ENCODE measurements at places on chromosomes 3 and 15.

DNA sequence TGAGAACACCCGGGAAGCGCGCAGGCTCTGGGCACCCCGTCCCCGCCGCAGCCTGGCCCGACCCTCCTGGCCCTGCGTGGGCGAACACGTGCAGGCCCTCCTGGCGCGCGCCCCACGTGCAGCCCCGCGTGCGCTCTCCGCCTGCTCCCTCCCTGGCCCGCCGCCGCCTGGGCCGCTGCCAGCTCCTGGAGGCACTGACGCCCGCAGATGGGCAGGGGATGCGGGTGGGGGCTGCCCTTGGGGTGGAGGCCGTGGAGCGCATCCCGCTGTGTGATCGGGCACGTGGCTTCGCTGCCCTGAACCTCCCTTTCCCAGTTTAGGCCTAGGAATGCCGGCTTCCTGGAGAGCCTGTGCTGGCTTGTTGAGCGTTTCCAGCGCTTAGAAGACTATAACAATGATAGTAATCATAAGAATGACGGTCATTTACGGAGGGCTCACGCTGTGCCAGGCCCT is 104.6 kb upstream of the SLC6A6 start:
- no peak for DNase-seq

GRCh38 chr3:27637346-27637995 is 84.7 kb downstream of the EOMES start:
- DNase-seq: no peak

GRCh38 chr15:59013246-59013873 is 25.9 kb downstream of the RNF111 start:
- DNase-seq: no peak

- no peak for DNase-seq
Observed at GRCh38 chr3:155046935-155047334, 33.2 kb upstream of the MME start.

DNA sequence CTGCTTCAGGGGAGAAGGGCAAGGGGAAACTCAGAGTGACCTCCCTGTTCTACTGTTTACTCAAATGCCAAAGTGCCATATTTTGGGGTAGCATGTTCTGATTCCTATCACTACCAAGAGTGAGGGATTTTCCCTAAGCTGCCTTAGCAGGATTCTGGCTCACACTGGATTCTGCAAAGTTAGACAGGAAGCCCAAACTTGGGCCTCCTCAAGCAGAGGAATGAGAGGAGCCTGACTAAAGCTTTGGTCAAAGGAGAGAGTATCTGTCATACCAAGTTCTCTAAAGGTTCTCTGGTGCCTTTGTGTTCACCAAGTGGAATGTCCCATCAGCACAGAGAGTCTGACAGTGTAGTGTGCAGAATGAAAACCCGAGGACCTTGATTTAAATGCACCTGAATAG is 8.8 kb upstream of the RARB start:
- DNase-seq: no peak

- no peak for DNase-seq
Observed at GRCh38 chr3:77160931-77161497, 121.1 kb downstream of the ROBO2 start.

DNA sequence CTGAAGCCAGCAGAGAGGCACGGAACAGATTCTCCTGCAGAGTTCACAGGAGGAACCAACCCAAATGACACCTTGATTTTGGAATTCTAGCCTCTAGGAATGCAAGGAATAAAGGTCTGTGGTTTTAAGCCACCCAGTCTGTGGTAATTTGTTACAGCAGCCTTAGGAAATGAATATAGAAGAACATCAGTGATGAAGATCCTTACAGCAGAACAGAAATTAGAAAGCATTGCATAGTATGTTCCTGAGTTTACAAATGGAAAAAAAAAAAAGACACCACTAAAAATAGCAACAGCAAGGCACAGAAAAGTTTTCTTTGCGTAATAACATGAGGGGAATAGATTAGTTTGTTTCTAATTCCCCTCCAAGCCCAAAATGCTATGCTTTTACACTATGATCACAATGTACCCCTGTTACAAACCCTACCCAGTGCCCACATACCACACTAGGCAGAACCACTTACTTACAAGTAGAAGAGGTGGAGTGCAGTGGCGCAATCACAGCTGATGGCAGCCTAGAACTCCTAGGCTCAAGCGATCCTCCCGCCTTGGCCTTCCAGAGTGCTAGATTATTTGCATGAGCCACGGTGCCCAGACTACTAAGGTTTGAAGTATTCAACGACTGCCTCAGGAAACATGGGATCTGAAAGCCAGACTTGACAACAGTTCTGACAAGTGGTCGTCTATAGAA is 84.3 kb downstream of the SHQ1 start:
- no peak for DNase-seq

GRCh38 chr3:118380576-118380975 is 654.1 kb downstream of the IGSF11 start:
- no peak for DNase-seq

GRCh38 chr3:119945291-119945690 is 149.0 kb downstream of the GSK3B start:
- no peak for DNase-seq

GRCh38 chr3:188471723-188472122 is 317.8 kb downstream of the LPP start:
- no peak for DNase-seq

DNA sequence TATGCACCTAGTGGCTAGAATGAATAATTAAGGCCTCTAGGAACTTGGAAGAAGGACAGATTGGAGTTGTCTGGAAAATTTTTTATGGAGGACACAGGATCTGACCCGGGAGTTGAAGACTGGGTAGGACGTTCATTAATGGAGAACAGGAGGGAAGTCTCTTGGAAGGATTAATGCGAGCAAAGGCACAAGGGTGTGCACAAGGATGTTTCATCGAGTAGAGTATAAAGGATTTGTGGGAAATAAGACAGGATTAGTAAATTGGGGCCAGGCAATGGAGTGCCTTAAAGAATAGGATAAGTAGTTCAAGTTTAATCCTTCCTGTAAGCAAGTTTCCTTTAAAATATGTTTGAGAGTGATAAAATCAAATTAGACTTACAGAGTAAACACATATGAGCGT is 14.6 kb downstream of the LMOD3 start:
- DNase-seq: no peak

GRCh38 chr15:39907216-39907615 is 12.8 kb downstream of the GPR176 start:
- no peak for DNase-seq

DNA sequence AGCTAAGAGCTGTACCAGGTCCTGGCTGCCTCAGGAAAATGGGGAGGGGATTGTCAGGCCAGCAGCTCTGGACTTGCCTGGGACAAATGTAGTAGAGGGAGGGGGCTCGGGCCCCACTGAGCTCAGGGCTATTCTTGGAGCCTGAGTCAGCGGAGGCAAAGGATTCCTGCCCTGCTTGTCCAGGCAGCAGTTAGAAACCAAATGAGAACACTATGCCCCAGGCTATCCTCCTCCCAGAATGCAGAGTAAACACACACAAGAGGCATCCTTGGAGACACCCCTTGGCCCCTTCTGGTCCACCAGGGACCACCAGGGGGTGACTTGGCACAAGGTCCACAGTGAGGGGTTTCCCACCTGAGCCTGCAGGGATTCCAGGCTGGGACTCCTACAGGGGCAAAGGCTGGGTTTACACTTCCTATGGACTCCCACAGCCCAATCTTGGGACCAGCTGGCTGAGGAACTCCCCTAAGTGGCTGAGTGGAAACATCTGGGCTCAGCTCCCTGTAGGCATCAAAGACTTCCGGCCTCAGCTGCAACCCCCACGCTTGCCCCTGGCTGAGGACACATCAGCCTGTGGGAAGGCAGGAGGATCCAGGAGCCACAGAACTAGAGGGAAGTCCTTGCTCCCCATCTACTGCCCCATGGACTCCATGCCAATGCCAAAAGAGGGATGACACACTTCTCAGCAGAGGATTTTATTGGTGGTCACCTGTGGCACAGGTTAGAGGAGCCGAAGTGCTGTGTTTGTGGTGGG is 3.4 kb upstream of the COL7A1 start:
- no peak for DNase-seq

DNA sequence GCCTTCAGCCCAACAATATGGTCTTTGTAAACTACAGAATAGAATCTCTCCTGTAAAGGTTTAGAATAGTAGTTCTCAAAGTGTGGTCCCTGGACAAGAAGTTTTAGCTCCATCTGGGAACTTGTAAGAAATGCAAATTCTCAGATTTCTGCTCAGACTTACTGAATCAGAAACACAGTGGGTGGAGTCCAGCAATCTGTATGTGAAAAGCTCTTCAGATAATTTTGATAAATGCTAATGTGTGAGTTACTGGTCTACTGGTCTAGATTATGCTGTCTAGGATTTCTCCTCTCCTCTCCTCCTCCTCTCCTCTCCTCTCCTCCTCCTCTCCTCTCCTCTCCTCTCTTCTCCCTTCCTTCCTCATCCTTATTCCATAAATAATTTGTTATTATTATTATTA is 57.5 kb downstream of the RBMS3 start:
- DNase-seq: no peak

DNA sequence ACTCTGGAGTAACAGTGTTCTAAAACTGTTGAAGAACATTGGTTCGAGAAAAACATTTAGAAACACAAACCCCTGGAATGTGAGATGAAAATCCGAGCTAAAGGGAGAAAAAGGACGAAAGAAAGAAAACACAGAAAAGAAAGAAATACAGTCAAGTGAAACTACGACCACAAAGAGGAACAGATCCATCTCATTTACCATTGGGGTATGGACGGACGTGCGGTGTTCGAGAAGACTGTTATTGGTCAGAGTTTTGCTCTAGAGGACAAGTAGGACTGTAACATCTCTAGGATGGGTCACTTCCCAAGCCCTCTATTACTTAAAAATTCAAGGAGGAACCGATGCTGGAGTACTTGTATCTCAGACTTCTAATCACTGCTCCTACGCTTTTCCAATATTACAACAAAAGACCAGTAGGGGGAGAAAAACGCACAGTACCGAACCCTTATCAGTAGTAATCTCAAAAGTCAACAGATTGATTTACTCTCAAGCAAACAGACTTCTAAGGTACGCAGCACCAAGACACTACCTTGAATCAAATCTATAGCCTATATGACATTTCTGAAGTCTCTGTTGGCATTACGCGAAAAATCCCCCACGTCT is 1.1 kb upstream of the PIK3CA start:
- DNase-seq: no peak

DNA sequence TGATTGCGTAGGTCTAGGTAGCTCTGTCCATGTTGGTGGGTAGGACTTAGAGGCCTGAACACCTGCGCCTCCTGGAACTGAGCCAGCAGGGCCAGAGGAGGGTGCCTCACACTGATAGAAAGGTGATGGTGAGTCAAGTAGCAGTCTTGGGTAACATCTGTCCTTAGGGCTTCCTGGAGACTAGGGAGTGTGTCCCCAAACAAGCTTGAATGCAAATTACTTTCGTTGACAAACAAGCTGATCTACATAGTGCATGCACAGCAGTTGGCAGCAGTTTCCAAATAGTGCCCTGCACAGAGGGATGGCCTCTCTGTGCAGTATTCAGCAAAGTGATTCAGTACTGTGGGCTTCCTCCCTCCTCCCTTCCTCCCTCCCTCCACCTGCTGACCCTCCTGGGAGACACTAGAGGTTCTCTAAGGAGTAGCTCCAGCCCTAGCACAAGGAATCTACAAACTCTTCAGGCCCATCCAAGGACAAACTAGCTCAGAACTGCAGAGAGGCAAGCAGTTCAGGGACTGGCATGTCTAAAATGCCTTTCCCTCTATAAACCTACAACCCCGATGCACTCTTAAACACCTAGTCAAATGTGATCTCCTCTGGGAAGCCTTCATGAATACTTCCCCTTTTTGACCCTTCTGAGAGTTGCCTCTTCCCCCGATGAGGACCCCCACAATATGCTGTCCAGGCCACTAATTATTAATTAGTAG is 61.0 kb downstream of the TLE3 start:
- no peak for DNase-seq

- no peak for DNase-seq
Observed at GRCh38 chr3:119362010-119362409, 67.8 kb downstream of the ARHGAP31 start.

- no peak for DNase-seq
Observed at GRCh38 chr3:38297947-38298711, 16.0 kb downstream of the SLC22A14 start.

DNA sequence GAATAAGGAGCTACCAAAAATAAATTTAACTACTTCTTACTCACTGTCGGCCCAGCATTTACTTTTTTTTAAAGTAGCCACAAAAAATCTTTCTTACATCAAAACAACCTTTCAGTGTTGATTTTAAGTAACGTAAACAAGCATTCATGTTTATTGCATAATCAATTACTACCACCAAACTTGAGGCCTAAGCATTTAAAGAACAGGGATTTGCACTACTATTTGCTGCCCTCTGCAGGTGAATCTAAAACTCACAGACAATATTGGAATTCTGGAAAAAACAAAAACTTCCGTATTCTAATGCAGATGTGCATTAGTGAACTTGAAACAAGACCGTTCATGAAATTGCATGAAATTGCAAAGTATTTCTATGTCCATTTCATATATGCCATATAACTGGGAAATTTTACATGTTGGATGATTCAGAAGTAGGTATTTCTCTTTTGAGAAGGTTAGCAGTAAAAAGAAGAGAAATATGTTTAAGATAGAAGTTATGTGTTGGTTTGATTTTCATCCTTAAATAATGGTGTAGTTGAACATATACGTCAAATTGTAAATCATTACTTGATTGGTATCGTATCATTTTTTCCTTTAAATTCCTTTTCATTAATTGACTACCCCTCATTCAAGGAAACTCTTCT is 55.6 kb downstream of the CGGBP1 start:
- no peak for DNase-seq

DNA sequence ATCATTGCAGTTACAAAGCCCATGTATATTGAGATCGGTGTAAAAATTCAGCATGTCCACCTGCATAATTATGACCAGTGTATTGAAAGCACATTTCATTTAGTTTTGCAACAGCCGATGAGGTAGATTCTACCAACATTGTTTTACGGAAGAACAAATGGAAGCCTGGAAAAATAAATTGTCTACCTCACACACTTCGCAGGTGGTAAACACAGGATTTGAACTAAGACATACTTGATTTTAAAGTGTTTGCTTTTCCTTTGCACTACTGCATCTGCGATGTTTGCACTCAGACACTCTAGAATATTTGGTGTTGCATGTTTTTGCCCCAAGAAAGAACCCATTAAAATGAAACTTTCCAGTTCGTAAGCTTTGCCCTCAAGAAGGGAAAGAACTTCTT is 148.4 kb downstream of the PGPEP1L start:
- no peak for DNase-seq

GRCh38 chr3:188197388-188197847 is 43.5 kb downstream of the LPP start:
- no peak for DNase-seq

DNA sequence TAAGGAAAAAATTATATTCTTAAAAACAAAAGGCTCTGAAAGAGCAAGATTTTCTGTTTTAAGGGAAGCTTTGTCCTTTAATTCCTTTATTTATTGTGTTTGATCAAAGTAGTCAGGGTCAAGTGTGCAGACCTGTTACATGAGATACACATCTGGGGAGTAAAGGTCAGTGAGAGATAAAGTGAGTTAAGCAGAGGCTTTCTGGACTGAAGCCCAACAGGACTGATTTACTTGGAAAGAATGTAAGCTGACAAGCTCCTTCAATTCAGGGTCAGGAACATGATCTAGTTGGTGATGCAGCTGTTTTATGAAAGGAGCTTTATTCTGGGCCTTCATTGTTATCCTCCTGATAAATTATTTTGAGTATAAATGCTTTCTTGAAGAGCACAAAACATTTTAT is 20.7 kb upstream of the OTOL1 start:
- no peak for DNase-seq
